M059J (cell line): ENCODE measurements at places on chromosomes 5 and 9. TPM values are rescaled to one million over a fixed set of nuclear protein-coding genes. Genes with fewer than 3 reads are reported as not detected.

- DNase-seq: peak; percentile 65
Observed at GRCh38 chr5:51829230-51829629, 446.0 kb downstream of the ISL1 start.

- DNase-seq: peak; percentile 71
Observed at GRCh38 chr5:150034662-150035061, 34.1 kb downstream of the HMGXB3 start.

GRCh38 chr5:66171349-66172344, 27.5 kb downstream of the SREK1 start:
- DNase-seq: peak; percentile 67

- peak; percentile 78 for DNase-seq
Observed at GRCh38 chr9:111966861-111967291, 70.3 kb downstream of the UGCG start.

Gene PCDHA11
- 0.07 and 0.27 TPM in 2 replicates for total RNA-seq

Gene SHISAL2B
- total RNA-seq: not detected in 2 replicates

Gene PSMD5
- total RNA-seq: 58.3 and 61.6 TPM in 2 replicates

Gene FABP6
- 1.0 and 3.0 TPM in 2 replicates for total RNA-seq
